ENCODE measurements at places on chromosomes 6 and 20.

DNA sequence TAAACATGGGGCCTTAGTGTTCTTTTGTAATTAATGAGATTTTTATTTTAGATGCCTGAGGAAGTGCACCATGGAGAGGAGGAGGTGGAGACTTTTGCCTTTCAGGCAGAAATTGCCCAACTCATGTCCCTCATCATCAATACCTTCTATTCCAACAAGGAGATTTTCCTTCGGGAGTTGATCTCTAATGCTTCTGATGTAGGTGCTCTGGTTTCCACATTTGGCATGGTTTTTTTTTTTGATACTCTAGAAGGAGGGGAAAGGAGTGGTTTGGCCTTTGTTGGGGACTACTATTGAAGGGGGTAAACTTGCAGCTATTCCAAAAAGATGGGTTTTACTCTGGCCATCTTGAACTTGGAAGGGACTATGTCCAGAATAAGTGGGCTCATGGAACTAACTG lies 1.7 kb downstream of the HSP90AB1 start:
- no peak for DNase-seq

GRCh38 chr20:50297498-50298376 lies 107.1 kb downstream of the CEBPB start:
- no peak for DNase-seq

DNA sequence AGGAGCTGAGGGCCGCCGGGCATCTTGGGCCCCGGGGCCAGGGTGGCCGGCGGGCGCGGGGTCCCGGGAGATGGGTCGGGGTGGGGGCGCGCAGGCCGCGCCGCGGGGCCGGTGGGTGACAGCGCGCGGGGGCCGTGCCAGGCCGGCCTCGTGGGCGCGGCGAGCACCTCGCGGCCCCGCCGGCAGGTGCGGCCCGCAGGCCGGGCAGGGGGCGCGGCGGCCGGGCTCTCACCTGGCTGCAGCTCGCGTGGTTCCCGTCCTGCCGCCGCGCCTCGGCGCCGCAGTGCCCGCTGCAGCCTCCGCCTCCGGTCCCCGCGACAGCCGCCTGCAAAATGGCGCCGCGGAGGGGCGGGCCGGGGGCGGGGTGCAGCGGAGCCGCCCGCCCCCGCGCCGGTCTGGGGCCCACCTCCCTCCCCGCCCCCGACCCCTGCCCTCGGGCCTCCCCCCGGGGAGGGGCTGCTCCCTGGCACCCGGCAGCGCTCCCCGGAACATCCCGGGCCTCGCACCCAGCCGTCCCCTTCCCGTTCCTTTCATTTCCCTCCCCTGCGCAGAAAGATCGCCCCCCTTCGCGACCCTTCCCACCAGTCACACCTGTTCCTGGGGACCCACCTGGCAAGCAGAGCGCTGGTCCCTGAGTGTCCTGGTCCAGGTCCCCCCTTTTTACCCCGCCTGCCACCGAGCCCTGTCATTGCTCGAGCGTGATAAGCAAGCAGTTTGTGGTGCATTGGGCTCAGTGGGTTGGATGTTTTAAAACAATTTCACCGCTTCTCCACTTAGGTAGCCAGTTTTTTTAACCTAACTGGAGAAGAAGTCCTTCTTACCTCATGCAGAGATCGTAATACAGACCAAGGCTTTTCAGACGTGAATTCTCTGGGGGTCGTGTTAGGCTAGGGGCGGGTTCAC lies at the start of gene SLC23A2:
Gene SLC23A2, minus strand, starts transcription at position 337 of the 903 bp plus-strand sequence. CDS start 68,948 bp downstream, outside the sequence.
- no peak for DNase-seq

GRCh38 chr6:38432079-38432478 lies 207.7 kb downstream of the BTBD9 start:
- no peak for DNase-seq

- no peak for DNase-seq
These were observed 42.8 kb downstream of the LAMA2 start for GRCh38 chr6:128925765-128926164.

- DNase-seq, result no peak
These were observed 106.0 kb downstream of the MYO6 start for GRCh38 chr6:75855052-75855451.

DNA sequence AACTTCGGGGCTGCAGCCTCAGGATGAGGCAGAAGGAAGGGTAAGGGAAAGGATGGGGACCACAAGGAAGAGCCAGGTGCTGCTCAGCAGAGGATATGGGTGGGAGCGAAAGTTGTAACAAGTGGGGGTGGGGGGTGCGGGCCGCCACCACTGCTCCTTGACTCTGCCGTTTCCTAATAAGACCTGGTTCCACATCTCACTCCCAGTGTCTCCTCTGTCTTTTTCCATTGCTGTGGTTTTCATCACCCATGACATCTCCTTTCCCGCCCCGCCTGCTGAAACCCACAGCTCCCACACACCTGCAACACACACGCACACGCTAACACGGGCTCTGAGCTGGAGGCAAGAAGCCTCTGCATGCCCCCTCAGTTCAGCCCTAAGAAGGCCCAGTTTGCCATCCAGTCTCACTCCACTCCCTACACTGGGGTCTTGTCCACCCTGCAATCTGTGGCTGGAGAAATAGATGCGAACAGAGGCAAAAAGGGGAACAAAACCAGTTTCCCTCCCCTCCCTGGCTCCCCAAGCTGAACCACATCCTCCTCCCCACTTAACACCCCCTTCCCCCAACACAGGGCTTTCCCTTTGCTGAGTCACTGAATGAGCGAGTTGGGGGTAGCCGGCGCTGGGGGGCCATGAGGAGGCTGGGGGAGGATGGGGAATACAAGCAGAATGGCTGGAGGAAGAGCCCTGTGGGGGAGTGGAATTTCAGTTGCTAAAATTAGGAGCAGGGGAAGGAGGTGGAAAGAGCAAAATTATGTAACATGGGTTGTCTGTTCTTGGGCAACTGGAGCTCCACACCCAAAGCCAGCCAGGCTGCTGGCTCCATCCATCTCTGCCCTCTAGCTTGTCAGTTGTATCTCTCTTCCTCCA lies 11.5 kb downstream of the NFKBIL1 start:
- no peak for DNase-seq

- no peak for DNase-seq
These were observed 90.5 kb downstream of the SAMD3 start for GRCh38 chr6:130132286-130132701.

DNA sequence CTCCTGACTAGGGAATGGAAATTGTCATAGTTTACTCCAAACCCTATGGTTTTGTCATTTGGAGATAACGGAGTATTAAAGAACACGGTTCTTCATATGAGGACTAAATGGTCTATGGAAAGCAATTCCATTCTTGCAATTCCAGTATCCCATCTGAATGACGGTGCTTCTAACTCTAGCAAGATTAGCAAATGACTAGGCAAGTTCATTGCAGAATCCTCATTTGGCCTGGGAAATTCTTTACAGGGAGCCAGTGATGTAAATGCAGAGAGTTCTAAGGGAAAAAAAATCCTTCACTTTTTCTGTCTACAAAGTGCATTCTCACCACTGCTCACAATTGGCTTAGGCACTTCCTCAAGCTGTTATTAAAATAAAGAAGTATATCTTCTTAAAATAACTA lies 111.5 kb downstream of the MOXD1 start:
- no peak for DNase-seq

DNA sequence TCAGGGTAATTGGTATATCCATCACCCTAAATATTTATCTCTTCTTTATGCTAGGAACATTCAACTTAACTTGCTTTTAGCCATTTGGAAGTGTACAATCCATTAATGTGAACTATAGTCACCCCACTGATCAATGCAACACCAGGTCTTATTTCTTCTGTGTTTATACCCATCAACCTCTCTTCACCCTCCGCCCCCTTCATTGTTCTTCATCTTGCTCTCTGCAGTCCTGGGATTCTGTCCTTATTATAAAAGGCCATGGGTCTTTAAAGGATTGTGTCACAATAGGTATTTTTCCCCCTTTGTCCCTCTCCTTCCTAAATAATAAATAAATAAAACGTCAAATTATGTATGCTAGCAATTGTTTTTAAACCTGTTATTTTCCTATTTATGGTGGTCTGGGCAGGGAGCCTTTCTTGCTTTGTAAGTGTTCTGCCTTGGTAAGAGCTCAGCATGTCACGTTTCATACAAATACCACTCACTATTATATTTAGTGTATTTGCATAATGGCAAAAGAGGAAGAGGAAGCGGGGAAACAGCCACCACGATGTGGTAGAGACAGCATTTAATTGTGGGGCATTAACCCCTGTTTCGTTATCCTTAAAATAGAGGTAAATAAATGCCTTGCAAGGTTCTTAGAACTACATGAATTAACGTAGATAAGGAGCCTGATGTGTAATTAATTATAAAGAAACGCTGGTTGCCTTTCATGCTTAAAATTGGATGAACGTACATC lies 1.9 kb downstream of the ABRACL start:
- DNase-seq, result no peak

DNA sequence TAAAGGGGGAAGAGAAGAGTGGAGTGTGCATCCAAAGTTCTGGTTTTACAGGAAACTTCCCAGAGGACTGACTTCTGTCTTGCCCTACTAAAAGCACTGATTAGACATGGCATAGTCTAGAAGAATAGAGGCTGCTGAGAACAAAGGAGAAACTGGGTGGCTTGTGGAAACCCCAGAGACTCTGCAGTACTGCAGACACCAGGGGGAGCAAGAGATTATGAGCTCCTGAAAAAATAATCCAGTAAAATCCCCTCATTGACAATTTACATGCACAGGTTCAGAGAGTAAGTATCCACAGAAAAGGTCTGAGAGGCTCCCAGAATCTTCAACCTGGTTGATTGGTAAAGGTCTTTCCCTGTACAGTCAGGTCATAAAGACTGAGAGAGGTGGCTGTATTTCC lies 48.7 kb upstream of the CLVS2 start:
- DNase-seq, result no peak

DNA sequence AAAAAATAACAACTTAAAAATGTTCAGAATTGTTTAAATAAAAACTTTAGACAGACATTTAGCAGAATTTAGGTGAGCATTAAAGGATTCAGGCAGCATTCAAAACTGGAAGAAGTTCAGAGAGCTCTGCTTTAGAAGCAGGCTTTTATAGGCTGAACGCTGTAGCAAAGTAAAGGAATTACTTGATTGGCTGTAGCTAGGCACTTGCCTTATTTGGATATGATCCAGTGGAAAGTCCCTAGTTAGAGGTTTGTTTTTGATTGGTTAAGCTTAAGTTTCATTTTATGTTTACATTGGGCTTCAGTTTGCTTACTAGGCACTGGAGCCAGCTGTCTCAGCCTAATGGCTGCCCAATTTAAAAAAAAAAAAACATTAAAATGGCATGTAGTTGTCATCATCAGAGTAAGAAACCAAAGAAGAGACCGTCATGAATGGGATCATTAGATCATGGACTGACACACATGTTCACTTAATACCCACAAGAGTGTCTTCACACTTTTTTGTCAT lies 65.1 kb downstream of the CBFA2T2 start:
- no peak for DNase-seq
